ENCODE measurements at places on chromosomes 3 and 15.
A peak's percentile ranks its signal among the peaks of the same experiment; 100 is the strongest.

- DNase-seq: no peak
These were observed 8.7 kb upstream of the ST6GAL1 start for GRCh38 chr3:186921578-186921977.

DNA sequence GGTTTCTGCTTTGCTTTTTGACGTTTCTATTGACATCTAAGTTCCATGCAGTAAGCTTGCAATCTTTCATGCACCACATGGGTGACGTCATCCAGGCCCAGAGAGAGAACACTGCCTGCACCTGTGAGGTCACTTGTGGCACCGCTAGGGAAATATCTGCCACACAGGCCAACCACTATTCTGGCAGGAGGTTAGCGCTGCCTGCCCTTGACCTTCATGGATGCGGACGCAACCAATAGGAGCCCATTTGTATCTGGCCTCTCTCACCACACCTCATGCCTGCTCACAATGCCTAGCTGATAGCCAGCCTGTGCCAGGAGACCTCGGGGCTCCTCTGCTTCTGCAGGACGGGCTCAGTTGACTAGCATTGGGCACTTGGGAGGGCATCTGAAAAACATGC, 55.8 kb upstream of the PRR23E start:
- no peak for DNase-seq

GRCh38 chr3:145370870-145371269, 790.1 kb downstream of the PLOD2 start:
- no peak for DNase-seq

DNA sequence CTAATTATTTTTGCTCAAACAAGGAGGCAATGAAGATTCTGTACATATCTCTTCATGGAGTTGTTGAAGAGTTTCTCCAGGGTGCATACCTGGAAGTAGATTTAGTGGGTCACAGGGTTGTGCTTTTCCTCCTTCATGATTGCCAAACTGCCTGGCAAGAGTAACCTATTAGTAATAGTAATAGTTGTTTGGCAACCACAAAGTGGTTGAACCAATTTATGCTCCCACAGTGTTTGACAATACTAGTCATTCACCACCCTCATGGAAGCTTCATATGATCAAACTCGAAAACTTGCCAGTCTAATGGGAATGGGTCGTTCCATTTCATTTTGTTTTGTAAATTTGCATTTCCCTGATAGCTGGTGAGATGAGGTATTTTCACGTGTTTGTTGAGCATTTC, 57.8 kb downstream of the TLE3 start:
- no peak for DNase-seq

- DNase-seq: no peak
These were observed 46.3 kb downstream of the DHX30 start for GRCh38 chr3:47849186-47849698.

DNA sequence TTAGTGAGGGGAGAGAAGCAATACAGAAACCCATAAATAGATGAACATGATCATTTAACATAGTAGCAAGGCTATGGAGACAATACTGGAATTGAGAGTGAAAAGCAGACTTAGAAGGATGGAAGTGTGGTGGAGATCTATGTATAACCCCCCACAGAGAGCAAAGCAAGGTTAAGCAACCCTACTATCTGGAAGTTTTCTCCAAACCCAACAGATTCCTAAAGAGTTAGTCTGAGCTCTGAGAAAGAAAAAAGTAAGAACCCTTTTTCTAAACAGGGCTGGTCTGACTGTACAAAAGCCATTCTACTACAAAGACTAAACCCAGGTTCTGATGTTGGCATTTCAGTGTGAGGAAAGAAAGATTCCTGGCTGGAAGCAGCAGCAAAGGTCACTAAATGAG, 153.2 kb downstream of the WNT5A start:
- DNase-seq: no peak

- DNase-seq: no peak
These were observed 2.2 kb downstream of the CHRNA5 start for GRCh38 chr15:78567531-78567930.

- no peak for DNase-seq
These were observed 154.3 kb downstream of the TMEM108 start for GRCh38 chr3:133192363-133192945.

- no peak for DNase-seq
These were observed 27.2 kb upstream of the WDR5B start for GRCh38 chr3:122443090-122443489.

GRCh38 chr3:53457068-53457467, 37.3 kb upstream of the CACNA1D start:
- no peak for DNase-seq

DNA sequence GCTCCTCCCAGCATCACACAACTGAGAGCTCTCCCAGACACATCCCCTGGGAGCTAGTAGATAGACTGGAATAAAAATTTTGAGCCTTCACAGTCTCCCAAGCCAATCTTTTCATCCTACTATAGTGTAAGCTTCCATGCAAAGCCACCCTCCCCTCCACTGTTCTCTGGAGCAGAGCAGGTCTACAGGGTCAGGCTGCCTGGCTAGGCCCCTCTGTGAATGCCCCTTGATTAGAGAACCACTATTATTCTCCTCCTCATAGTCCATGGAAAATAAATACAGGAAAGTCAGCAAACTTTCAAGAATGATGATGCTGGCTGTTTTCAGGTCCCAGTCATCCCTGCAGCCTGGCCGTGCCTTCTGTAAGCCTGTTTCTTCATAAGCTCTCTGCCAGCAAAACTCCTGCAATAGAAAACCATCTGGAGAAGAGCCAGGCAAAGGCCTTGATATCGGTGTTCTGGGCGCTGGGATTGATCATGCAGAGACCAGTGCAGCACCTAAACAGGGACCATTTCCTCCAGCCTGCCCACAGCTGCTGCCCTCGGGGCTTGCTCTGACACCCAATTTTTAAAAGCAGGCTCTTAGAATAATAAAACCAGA, 51.7 kb downstream of the CRYGS start:
- DNase-seq: no peak

DNA sequence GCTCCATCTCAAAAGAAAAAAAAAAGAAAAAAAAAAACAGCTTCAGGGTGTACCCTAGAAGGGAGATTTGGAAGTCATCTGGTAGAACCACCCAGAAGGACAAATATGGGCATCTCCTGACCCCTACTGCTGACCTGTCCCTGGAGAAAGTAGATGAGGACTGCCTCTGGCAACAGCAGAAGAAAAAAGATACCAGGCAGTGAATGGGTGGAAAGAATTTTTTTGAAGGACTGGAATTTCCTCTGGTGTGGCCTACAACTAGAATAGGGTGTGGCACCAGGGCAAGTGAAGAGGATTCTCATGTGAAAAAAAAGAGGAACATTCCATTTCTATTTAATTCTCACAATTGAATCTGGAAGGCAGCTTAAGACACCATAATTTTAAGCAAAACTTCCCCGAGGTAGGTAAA, 3.1 kb downstream of the ANXA2 start:
- DNase-seq: no peak

GRCh38 chr15:63226966-63227401, 37.6 kb downstream of the RAB8B start:
- DNase-seq: no peak

DNA sequence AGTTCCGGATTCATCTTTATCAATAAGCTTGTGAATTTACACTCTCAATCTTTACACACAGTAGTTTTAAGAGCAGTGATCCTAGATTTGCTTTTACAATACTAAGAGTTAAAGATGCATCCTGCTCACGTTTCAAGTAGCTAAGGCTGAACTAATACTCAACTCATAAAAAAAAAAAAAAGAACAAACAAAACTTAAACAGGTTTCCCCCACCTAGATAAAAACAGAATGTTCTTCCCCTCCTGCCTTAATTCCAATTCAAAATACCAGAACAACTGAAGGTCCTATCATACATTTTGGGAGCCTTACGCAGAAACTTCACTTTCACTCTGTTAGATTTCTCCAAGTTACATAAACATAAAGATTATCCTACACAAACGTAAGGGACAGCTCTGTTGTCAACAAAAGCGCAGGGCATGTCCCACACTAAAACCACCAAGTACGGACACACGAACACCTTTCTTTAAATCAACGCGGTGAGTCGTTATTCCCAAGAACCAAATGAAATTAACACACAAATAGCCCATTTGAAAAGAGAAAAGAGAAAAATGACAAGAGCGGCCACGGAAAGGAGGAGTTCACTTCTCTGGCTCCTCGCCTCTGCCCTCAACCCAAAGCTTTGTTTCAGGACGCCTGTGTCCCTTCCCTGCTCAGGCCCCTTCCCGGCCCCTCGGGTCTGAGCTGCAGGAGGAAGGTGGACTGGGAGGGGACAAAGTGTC, 941 bp downstream of the CBLB start:
- no peak for DNase-seq

DNA sequence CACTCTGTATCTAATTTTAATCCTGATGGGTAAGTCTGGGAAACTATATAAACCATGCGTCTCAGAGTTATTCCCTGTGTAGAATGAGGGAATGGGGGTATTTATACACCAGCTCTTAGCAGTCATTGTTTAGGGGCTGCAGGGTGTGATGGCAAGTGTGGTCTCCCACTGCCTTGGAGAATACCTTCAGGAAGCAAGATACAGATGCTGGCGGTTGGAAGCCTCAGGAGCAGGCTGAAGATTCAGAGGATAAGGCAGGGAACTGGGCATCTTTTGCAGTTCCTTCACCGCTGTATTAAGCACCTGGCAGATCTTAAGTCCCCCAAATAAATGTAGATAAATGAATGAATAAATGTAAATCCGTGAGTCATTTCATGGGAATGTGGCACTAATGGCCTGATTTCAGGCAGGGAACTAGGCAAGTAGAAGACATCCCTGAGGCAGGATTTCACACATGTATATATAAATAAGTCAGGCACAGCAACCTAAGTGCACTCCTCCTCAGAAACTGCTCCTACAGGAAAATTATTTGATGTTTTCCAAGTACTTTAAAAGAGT, 209.2 kb upstream of the GADL1 start:
- no peak for DNase-seq

DNA sequence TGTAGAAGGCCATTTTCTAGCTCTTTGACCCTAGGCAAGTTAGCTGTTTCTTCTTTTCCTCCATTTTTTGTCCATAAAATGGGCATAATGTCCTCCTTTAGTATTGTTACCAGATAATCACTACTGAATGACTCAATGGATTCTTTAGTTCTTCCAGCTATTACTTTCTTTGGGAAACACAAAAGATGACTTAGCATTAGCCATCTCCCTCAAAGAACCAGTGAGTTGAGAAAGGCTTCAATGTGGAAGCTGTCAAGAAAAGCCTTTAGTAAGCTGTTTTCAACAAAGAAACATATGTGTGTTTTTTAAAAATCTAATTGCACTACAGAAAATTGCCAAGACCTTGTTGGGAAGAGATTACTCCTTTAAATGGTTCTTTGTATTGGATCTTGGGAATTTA, 135.7 kb downstream of the SLC9A9 start:
- no peak for DNase-seq

GRCh38 chr3:49903451-49904424, at the start of gene MST1R:
MST1R (minus strand) TSS chr3:49903873; CDS start chr3:49903609, 264 bp downstream.
- peak; percentile 88 for DNase-seq

GRCh38 chr15:90903733-90904536, 833 bp downstream of the MAN2A2 start:
- no peak for DNase-seq

- DNase-seq: no peak
These were observed 618 bp downstream of the PARL start for GRCh38 chr3:183884097-183884426.

- DNase-seq: no peak
These were observed 14.8 kb downstream of the ANXA2 start for GRCh38 chr15:60382773-60383674.

DNA sequence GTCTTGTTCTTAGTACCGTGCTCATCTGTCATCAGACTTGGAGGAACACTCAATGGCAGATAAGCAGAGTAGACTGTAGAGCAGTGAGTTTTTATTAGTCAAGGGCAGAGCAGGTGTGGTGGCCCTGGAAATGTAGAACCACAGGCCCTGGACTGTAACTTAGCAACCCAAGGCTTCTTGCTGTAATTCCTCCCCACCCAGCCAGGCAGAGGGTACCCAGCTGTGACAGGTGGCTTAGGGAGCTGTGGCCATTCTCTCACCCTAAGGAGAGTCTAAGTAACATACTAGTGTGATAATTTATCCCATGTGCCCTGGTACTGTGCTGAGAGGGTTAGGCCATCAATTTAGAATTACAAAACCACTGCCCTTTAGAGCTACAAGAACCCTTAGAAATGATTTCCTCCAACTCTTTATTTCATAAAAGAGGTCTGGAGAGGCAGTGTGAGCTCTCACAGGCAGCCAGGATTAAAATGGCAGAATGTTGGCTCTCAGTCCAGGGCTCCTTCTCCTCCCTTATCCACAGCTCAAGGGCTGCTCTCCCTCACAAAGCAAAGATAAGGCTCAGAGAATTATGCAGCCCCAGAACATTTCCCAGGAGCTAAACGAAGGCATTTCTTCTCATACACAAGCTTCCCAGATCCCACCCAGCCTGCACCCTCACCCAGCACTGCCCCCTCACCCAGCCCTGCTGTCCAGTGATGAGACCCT, 3.0 kb downstream of the POMGNT2 start:
- no peak for DNase-seq

GRCh38 chr3:123682302-123682701, 97.4 kb upstream of the HACD2 start:
- no peak for DNase-seq

DNA sequence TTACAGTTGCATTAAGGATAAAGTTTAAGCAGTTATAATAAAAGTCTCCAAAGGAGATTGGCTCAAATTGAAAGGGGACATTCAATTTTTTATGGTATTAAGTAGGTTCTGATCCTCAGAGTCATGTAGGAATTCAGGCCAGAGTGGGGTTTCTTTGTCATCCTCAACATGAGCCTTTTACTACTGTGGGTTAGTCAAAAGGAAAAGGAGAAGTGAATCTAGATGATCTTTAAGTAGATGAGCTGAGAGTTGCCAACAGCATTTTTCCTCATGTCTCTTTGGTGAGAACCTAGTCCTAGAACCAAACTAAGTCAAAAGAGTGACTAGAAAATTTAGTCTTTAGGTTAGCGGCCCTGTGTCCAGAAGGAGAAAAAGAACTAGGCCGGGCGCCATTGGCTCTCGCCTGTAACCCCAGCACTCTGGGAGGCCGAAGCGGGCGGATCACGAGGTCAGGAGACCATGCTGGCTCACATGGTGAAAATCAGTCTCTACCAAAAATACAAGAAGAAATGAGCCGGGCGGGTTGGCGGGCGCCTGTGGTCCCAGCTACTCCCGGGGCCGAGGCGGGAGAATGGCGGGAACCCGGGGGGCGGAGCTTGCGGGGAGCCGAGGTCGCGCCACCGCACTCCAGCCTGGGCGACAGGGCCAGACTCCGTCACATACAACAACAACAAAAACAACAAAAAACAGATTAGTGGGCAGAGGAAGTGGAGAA, 4.2 kb upstream of the CHL1 start:
- no peak for DNase-seq
